Stimulated activated CD4-positive, alpha-beta T cell treated with anti-CD3 and anti-CD28 coated beads, Interleukin-1b, Interleukin-23, amount 100 ng/mL, for 1 hour (primary cell): ENCODE measurements at places on chromosomes 11 and 22.

DNA sequence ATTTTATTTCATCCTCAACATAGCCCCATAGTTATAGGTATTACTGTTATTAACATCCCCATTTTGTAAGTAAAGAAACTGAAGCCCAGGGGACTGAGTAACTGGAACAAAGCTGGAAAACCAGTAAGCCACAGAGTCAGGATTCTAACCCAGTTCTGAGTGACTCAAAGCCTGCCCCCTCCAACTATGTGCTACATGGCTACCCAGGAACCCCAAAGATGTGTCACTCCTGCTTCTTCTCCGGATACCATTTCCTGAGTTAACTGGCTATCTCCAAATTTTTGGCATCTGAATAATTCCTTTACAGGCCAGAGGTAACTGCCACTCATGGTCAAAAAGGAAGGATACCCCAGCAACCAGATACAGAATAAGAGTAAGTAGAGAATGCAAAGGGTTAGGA lies 43.6 kb downstream of the TENM4 start:
- no peak for DNase-seq

DNA sequence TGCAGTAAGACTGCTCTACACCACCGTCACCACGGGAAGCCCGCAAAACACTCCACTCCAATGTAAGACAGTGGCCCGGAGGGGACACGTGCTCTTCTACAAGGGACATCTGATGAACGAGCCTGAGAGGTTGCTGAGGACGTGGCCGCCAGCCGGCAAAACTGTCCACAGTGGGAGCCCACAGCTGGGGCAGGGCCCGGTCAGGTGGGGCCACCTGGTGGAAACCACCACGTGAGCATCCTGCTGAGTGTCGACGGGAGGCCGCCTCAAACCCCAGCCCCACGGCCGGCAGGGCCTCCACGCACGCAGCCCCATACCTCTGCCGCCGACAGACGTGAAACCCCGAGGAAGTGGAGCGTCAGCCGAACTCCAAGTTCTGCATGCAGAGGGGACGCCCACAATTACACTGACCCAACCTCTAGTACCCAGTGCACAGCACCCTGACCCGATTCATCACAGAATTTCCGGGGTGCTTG lies 42.6 kb downstream of the BRD1 start:
- DNase-seq: no peak

DNA sequence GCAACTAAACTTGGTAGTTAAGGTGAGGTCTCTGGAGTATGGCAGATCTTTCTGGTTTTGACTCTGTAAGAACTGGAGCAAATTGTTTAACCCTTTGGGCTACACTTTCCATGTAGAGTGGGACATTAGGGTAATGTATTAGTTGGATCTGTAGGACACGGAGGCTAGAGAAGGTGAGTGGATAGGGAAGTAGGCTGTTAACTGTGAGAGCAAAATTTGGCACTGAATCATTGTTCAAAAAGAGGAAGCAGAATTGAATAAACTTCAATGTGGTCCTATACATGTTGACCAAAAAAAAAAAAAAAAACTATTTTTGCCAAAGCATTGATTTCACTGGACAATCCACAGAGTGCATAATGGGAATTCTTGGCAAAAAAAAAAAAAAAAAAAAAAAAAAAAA lies 370.2 kb upstream of the CHORDC1 start:
- no peak for DNase-seq

- DNase-seq: no peak
Measured at GRCh38 chr22:17655289-17655688, 16.7 kb downstream of the BCL2L13 start.

GRCh38 chr11:134691985-134692384 lies 279.9 kb upstream of the B3GAT1 start:
- no peak for DNase-seq
